GM23338 (cell line): ENCODE measurements at places on chromosomes 2 and 18. TPM values are rescaled to one million over a fixed set of nuclear protein-coding genes. Genes with fewer than 3 reads are reported as not detected.

DNA sequence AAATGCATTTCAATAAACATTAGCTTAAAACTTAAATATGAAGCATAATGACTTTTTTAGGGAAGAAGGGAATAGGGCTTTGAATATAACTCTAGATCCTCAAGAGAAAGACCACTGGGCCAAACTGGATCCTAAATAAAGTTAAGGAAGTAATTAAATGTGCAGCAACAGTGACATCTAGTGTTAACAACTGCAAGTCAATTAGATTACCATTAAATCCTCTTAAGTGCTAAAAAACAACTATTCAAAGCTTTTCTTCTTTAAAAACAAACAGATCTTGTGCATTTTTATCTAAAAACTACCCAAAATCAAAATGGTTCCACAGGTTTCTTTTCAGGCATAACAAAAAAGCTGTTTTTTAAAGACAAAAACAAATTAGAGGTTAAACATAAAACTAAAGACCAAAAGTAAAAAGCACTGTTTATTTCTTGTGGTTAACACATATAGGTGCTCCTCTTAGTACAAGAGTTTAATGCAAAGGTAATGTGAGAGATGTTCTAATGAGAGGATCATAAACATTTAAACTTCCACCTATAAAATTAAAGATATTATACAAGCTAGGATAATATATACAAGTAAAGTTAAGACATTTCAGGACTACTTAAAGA lies 111.4 kb downstream of the THADA start:
- DNase-seq, result peak; percentile 90

GRCh38 chr2:106334802-106335201 lies 133.4 kb downstream of the RGPD3 start:
- DNase-seq, result no peak

Gene RAPGEF4
- 1.9 and 4.7 TPM in 2 replicates for total RNA-seq

GRCh38 chr2:101305492-101306078 lies 2.9 kb downstream of the RNF149 start:
- DNase-seq, result no peak

DNA sequence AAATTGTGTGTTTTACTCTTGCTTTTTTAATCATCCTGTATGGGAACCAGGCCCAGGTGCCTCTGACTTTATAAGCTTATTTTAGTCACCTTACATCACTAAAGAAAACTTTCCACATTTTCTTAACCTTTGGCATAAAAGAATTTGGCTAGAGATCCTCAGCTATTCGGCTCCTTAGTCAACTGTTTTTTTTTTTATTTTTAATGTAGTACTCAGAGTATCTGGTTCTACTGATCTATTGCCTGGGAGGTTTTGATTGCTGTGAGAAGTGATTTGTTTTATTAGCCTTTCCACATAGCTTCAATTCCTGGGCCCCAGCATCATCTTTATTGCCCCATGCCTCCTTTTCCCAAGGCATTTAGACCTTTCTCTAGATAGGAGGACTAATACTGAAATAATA lies 121.0 kb downstream of the MYO1B start:
- DNase-seq, result no peak

DNA sequence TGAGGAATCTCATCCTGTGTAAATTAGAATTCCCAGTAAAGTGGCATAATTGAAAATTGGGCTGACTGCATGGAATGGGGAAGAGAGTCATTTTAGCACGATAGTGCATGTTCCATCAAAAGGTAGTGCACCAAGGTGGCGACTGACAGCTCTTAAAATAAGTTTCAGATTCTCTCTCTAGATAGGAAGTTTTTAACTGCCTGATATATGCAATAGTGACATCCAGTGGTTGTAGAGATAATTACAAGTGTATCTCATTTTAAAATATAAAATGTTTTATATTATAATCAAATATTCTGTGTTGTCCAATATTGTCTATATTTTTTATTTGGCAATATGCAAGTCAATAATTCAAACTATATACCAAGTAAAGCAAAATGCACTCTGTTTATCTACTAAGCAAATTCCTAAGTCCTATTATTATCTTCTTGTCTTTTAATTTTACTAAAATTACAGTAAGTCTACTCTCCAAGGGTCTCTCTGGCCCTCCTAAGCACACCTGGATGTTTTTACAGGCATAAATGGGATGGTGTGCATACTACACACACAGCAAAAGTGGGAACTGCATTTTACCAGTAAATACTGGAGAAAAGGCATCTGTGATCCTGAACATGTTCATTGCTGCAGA lies 397.7 kb upstream of the HNRNPA3 start:
- DNase-seq, result peak; percentile 67

GRCh38 chr2:102252236-102252635 lies 59.1 kb upstream of the IL1RL1 start:
- no peak for DNase-seq

DNA sequence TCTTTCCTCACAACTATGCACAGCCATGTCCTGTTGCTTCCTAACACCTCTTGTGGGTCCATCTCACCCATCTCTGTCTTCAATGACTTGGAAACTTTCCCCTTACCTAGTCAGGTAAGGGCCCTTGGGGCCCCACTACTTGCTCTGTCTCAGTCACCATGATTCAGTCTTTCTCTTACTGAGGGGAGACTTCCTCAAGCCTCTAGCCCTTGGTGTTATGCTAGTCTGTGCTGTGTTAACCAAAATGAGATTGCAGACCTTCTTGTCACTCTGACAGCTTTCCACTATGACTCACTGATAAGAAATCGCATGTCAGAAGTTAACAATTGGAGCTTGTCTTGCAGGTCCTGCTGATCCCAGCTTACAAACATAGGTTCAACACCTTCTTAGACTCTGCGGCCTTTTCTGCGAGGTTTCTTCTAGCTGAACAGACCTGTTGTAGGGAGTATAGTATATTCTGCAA lies 65.3 kb downstream of the WDR75 start:
- no peak for DNase-seq

Gene CTLA4
- not detected in 2 replicates for total RNA-seq

Gene SF3B6
- total RNA-seq, result 140 and 172 TPM in 2 replicates

Gene SNORC
- 0.62 and 0.80 TPM in 2 replicates for total RNA-seq

Gene EML6
- total RNA-seq, result 1.1 and 6.2 TPM in 2 replicates

Gene CRYGC
- not detected in 2 replicates for total RNA-seq

- no peak for DNase-seq
Observed at GRCh38 chr2:144495227-144496091, 24.5 kb downstream of the ZEB2 start.

- peak; percentile 71 for DNase-seq
Observed at GRCh38 chr2:150063931-150064548, 423.4 kb downstream of the RND3 start.

- DNase-seq, result no peak
Observed at GRCh38 chr2:217016796-217017419, 157.0 kb upstream of the TNP1 start.

Gene C2orf92
- total RNA-seq, result 2.6 and 2.9 TPM in 2 replicates

Gene CDH19
- 0.03 TPM in 1 of 2 replicates, not detected in the other for total RNA-seq

- no peak for DNase-seq
Observed at GRCh38 chr18:49911427-49911826, 98.1 kb upstream of the ACAA2 start.

- no peak for DNase-seq
Observed at GRCh38 chr2:28341208-28341891, 51.3 kb upstream of the FOSL2 start.

DNA sequence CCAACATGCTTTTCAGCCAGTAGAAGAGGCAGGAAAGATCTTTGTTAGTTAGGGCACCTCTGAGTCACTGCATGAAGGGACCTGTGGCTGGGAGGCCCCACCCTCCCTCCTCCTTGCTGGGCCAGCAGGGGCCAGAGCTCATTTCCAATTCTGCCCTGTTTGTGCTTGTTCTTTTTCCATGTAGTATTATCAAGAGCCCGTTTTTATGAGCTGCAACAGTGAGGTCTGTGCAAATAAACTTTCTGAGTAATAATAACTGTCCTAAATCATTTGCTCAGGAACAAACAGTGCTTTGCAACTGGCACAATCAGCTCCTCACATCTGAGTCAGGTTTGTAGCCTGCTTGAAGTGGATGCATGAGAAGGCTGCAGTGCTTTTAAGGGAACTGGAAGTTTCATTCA lies 128.0 kb downstream of the ARL4C start:
- DNase-seq, result no peak

Gene SERPINB5
- not detected in 2 replicates for total RNA-seq

GRCh38 chr2:18171191-18172139 lies 293.0 kb downstream of the KCNS3 start:
- no peak for DNase-seq
